ENCODE measurements at places on chromosomes 5 and 9. TPM values are rescaled to one million over a fixed set of nuclear protein-coding genes. Genes with fewer than 3 reads are reported as not detected.
A peak's percentile ranks its signal among the peaks of the same experiment; 100 is the strongest.

The THBS4 gene
- 0.52 TPM for total RNA-seq

DNA sequence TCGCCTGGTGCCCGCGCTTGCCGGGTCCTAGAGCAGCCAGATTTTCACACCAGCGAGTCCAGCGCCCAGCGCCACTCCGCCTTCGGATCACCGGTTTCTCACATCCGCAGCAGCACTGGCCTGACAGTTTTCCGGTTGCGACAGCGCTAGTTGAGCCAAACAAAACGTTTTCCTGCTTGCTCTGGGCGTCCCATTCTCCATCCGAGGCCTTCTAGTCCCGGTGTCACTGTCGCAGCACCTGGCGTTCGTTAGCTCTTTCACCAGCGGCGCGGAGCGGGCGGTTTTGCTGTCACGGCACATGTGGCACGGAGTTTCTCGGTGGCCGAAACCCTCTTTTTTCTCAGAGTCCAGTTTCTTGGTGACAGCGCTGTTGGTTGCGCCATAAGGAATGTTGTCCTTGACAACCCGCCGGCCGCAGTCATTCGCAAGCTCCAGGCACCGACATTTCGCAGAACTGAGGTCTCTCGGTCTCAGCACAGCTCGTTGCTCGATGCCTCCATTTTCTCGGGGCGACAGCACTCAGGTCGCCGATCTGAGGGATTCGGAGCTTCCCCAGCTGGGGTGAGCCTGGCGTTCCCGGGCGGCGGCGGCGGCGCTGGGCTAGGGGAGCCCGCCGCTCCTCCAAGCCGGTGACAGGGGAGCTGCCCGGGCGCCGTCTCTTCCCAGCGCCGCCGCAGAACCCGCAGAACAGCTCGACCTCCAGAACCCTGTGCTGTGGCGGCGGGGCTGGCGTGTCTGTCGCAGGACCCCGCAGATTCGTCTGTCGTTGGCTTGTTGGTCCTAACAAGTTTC, 47.8 kb downstream of the ANXA2R start:
- DNase-seq = peak; percentile 93

GRCh38 chr5:61667525-61668218, 335.6 kb downstream of the ZSWIM6 start:
- no peak for DNase-seq

DNA sequence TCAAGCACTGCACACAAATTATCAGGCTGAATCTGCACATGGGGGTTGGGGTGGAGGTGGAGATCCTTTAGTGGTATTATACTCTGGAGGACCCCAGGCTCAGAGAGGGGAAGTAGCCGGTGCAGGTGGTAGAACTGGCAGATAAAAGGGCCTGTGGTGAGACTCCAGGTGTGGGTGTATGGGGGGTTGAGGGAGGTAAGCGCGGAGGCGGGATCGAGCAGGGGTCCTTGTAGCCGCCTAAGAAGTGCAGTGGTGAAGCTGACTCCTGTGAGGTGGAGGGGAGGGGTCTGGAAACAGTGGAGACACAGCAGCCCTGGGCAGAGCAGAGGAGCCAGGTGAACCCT, 841 bp downstream of the ACSL6 start:
- DNase-seq = no peak

DNA sequence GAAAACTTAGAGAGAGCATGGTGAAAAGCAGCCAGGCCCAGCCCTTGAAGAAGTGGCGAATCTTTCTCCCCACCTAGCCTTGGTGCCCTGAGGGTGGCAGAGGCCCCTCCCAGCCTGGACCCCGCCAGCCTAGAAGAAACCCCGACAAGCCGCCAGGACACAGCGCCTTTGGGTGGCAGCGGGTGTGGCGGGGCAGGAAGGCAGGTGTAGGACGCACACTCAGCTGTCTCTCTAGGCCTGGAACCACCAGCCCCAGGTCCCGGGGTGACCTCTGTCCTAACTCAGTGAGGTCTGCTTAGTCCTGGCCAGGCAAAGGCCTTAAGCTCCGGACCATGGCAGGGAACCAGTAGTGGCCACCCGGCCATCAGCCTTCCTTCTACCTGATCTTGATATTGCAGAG, 178.3 kb downstream of the BARX1 start:
- no peak for DNase-seq

The INSYN2B gene
- total RNA-seq = 0.83 TPM

The FOXD4L5 gene
- total RNA-seq = 0.07 TPM

The IFNA13 gene
- not detected for total RNA-seq

DNA sequence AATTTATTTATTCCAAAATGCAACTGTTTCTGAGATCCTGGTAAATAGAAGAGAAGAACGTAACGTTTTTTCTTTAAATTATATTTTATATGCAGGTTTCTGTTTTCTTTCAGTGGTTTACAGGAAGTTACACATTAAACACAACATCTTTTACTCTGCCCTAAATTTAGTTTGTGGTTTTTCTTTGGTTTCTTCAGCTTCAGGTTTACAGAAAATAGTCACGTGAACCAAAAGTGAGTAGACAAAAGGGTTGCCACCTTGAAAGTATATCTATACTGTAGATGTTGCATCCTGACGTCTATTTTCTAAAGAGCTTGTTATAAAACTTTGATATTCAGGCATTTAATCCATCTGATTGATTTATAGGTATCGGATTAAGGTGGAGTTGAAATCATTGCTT, 1236.6 kb downstream of the MAT2B start:
- no peak for DNase-seq

GRCh38 chr5:39500551-39501175, 75.9 kb upstream of the DAB2 start:
- DNase-seq = no peak

All from adrenal gland (tissue), 19 donors.